ENCODE measurements at places on chromosomes 11 and 22.

DNA sequence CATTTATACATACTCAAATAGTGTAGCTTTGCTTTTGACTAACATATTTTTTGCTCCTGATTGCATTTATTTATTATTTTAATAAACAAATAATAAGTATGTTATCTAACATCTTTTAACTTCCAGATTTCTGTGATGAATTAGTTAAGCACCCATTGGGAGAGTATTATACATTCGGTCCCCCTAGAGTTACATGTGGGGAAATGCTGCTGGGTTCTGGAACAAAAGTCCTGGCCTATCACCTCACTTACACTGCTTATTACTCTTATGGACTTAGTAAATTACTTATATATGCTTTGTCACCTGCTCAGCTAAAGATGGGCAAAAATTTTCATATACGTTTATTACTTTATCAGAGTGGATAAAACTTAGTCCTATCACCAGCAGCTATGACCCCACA, 1163.0 kb downstream of the FAM181B start:
- no peak for DNase-seq

DNA sequence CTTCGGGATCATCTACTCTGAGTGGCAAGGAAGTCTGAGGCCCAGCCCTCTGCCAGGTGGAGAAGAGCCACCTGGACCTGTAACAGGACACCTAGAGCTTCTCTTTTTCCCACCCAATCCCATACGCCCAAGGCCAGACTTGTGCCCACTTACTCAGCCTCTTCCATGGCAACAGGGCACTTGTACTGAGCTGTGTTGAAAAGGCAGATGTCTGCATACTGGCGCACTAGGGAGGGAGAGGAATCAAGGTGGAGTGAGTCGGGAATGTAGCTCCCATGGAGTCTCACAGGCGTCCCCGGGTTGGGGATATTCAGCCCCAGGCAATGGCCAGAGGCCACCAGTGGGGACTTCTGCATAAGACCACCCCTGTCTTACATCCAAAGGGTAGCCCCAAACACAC, 36.1 kb downstream of the TPBGL start:
- no peak for DNase-seq

- DNase-seq, result no peak
Observed at GRCh38 chr11:120208777-120209176, 2.1 kb upstream of the OAF start.

GRCh38 chr22:45895436-45896152, 81.4 kb downstream of the WNT7B start:
- no peak for DNase-seq

GRCh38 chr11:2737866-2738265, 38.1 kb upstream of the KCNQ1OT1 start:
- no peak for DNase-seq

- no peak for DNase-seq
Observed at GRCh38 chr11:7501894-7502293, 11.9 kb upstream of the PPFIBP2 start.

DNA sequence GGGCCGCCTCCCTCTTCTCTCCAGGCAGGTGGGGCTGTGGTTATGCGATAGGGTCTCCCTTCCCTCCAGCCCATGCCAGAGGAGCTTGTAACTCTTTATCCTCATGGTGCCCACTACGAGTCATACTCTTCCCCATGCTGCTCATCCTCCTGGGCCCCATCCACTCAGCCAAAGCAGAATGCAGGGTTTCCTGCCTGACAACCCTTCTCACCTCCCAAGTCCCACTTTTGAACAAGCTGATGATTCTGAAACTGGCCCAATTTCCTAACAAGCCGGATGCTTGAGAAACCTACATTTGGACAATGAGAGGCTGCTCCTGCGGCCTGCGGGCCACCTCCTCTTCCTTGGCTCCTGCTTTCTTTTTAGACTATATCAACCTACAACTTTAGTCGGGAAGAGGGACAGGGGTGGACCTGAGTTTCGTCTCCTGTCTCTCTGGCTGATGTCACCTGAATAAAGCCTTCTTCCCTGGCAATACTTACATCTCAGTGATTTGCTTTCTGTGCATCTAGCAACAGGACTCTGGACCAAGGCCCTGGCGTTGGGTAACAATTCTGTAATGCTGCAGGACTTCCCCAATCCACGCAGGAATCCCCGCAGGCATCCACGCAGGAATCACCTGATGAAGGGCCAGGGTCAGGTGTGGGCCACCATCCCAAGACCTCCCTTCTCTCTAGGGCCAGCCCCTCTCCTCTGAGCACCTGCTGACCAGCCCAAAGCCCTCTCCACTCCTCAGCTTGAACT, 1.5 kb upstream of the NDUFS8 start:
- no peak for DNase-seq

- no peak for DNase-seq
Observed at GRCh38 chr11:74507582-74507981, 14.1 kb upstream of the LIPT2 start.

DNA sequence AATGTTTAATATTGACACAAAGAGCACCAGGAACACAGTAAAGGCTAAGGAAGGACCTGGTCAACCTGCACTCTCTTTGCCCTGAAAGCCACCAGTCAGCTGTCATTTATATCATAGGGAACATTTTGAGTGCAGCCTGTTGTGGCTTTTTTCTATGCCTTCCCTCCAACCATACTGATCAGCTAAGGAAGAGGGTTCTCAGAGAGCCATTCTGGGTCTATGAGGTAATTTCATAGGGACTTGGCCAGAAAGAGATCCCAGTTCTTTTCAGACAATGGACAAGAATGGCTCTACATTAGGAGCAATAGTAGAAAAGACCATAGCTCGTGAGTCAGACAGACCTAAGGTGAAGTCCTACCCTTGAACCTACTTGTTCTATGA, 132.8 kb downstream of the CCDC34 start:
- DNase-seq, result no peak

GRCh38 chr11:40285558-40285957, 1173.9 kb downstream of the LRRC4C start:
- no peak for DNase-seq

DNA sequence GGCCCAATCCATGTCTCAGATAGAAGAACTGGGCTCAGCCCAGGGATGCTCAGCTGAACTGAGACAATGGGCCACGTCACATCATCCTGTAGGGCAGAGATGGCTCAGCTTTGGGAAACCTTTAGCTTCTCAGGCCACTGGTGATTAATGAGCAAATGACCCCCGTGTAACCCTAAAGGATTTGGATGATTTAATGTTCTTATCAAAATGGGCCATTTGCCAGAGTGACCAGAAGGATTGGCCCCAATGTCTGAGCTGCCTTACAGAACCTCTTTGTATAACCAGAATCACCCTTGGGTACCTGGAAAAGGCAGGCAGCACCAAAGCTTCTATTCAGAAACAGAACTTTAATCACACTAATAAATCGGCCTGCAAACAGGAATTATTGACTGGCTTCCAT, 73.7 kb downstream of the ABTB2 start:
- DNase-seq, result no peak

DNA sequence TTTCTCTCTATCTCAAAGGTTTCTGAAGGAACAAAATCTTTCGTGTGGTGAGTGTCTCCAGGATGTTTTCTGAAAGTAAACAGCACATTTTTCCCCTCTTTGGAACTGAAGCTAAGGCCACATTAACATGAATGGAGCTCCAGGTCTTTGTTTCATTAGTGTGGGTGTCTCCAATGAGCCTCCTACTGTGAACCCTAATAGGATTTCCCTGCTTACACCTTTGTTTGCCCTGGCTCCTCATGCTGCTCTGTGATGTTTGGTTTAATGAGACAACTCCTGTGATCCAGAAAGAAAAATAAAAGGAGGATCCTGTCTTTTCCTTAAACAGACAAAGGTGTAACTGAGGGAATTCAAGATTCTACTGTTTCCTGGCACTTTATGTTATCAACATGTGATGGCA, 76.9 kb upstream of the SLC6A5 start:
- no peak for DNase-seq

DNA sequence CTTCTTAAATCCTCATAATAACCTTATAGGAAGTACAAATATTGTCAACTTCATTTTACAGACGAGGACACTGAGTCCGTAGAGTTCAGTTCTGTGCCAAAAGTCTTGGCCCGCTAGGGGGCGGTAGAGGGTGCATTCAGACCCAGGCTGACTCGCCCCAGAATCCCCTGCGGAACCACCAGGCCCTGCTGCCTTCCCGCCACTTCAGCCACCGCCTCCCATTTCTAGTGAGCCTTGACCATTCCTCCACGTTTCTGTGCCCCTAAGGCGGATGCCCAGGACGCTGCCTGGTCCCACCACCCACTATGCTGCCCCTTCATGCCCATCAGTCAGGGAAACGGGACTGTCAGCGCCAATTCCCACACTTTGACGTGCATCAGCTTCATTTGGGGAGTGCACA, 19.1 kb downstream of the SYT13 start:
- peak; percentile 7 for DNase-seq

GRCh38 chr11:67274768-67275605, 8.7 kb downstream of the GRK2 start:
- DNase-seq, result no peak

- DNase-seq, result no peak
Observed at GRCh38 chr22:40928657-40929056, 22.5 kb upstream of the RBX1 start.

DNA sequence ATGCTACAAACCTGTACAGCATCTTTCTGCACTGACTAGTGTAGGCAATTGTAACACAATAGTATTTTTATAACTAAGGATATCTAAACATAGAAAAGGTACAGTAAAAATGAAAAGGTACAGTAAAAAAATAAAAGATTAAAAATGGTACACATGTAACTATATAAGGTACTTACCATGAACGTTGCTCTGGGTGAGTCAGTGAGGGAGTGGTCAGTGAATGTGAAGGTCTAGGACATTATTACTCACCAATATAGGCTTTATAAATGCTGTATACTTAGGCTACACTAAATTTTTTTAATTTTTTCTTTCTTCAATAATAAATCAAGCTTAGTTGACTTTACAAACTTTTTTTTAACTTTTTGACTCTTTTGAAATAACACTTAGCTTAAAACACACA, 59.9 kb downstream of the EIF3M start:
- DNase-seq, result no peak

GRCh38 chr11:133597236-133597635, 64.9 kb upstream of the OPCML start:
- DNase-seq, result no peak

DNA sequence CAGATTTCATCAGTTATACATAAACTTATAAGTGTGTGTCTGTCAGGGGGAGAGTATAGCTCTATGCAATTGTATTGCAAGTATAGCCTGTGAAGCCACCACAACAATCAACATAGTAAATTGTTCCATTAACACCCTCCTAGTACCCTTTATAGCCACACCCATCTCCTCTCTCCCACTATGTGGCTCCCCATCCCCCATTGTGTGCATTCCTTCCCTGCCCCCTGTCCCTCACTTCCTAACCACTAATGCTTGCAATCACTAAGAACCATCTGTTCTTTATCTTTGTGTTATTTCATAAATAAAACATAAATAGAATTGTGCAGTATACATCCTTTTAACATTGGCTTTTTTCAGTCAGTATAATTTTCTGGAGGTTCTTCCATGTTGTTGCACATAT, 83.1 kb upstream of the SLC5A12 start:
- DNase-seq, result no peak

All from CD4-positive, alpha-beta T cell treated with Interleukin-6 for 4 hours (primary cell).